ENCODE measurements at places on chromosomes 6 and 20.
A peak's percentile ranks its signal among the peaks of the same experiment; 100 is the strongest.

GRCh38 chr20:5766085-5766764, 16.0 kb downstream of the SHLD1 start:
- DNase-seq, result no peak

DNA sequence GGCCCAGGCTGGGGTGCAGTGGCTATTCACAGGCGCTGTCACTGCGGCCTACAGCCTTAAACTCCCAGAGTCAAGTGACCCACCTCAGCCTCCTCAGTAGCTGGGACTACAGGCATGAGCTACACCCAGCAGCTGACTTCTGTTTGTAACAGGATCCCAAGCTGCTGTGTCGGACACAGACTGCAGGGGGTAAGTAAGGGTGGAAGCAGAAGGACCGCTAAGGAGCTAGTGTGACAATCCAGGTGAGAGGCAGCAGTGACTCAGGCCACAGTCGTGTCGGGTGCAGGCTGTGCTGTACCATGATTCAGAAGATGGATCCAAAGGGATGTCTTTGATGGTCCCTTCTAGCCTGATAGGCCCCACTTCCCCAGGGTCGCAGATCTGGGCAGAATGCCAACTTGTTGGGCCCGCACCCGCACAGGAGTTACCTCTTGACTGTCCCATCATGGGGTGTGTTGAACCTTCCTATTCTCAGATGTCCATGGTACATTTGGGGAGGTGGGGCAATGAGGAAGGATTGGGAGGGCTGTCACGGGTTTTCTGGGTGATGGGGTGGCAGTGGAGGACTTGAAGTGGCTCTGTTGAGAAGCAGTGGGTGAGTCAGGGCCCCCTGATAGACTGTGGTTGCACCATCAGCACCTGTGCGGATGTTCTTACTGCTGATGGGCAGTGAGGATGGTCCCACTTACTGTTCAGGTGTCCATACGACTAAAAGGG, 25.3 kb downstream of the AAR2 start:
- DNase-seq, result no peak

DNA sequence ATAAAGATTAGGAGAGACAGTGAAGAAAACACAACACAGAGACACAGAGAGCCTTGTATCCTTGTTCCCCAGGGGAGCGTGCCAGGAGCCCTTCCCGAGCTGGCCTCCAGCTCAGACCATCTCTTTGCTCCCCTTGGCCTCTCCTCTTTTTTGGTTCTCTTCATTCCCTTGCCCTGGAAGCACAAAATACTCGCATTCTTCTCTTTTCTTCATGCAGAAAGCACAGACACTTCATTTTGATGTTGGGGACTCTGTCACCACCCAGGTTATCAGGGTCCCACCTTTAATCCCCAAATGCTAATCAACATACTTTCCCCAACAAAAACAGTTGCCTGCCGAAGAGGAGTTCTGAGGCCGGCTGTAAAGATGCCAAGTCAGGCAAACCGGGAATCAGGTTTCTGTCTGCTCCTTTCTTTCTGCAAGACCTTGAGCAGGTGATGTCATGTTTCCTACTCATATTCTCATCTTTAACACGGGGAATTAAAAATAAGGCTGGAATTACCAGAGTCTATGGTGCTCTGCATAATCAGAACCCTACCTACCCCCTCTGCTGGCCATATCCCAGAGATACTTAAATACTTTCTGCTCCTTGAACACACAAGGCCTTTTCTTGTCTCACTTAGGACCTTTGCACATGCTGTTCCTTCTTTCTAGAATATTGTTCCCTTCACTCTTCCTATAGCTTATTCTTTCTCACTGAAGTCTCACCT, 21.7 kb downstream of the TGM6 start:
- DNase-seq, result no peak

- no peak for DNase-seq
These were observed 249.6 kb upstream of the RIN2 start for GRCh38 chr20:19508449-19508848.

GRCh38 chr6:34912715-34913464, 23.8 kb downstream of the ANKS1A start:
- DNase-seq, result peak; percentile 50

DNA sequence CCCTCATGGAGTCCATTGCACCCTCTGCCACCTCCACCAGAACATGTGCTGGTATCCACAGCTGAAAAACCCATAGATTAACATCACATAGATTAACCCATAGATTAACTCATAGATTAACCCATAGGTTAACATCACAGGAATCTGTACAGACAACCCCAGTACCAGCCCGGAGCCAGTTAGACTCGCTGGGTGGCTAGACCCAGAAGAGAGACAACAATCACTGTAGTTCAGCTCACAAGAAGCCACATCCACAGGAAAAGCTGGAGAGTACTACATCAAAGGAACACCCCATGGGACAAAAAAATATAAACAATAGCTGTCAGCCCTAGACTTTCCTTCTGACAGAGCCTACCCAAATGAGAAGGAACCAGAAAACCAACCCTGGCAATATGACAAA, 25.1 kb downstream of the SERPINB9 start:
- peak; percentile 61 for DNase-seq

DNA sequence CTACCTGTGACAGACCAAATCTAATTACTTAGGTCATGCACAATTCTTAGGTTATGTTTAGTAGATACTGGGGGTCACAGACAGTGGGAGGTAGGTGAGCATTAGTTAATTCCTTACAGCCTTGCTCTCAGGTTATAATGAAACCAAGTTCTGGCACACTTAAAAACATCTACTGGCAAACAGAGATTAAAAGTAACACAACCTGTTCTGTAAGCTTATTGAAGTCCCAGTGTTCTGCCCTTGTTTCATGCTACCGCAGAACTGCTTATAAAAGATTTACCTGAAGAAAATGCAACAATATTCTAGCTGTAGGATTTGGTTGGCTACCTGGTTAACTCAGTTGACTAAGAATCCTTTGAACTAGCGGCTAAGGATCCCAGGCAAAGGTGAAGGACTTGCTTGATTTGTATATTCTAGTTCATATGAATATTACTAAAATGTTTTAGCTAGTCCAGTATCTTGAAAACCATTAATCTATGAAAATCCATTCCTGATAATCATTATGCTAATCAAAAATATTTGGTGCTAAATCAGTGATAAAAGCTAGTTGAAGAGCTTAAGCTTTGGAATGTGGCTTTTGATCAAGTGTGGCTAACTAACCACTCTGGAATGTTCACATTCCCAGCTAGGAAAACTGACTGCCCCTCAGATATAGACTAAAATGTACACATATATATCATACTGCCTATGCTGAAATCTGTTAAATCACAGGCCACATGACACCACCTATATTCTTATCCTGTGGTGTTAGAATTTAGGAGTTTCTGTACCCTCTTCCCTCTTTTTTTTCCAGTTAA, 7.2 kb downstream of the PEX3 start:
- no peak for DNase-seq

DNA sequence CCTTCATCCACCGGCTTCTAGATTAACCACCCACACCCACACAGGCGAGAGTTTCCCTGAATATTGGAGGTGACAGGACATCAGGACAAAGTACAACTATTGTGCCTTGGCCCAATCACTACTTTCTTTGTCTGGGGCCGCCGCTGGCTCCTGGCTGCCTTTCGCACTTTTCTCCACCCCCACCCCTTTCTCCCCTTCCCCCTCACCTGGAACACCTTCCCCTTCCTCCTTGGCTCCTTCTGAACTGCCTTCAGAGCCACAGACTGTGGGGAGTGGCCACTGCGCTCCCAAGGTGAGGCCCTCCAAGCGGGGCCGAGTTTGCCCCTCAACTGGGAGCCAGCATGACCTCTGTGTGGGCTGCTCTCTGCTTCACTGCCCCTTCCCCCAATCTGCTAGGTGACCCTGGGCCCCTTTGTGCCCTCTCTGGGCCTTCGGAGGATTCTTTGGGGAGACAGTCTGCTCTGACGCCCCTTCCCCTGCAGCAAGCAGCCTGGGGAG, 3.0 kb upstream of the VEGFA start:
- no peak for DNase-seq

- DNase-seq, result no peak
These were observed 840.5 kb downstream of the HACE1 start for GRCh38 chr6:104019075-104019753.

DNA sequence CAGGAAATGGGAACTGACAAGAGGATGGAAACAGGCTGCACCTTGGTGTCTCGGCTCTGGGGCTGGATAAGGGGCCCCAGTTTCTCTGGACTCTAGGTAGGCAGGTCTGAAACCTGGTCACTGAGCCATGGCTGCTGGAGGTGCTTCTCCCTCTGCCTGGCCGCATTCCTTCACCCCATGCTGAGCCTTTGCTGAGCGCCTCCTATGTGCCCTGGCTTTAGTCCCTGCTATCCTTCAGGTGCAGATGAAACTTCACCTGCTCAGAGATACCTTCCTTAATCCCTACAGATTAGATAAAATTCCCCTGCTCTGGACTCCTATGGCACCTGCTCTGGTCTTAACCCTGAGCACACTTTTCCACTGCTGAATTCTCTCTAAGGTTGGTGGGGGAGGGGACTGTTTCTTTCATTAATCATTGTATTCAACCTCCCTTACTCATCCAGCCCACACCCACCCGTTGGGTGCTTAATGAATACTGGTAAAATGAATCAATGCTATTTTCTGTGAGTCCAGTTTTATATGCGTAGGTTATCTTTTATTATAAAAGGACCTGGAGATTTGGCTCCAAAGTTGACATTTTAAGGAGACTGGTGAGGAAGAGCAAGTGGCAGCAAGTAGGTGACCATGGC, 19.3 kb downstream of the MYLK4 start:
- DNase-seq, result no peak
